Ovary (tissue), 10 donors: ENCODE measurements at places on chromosomes 7 and 10. TPM values are rescaled to one million over a fixed set of nuclear protein-coding genes. Genes with fewer than 3 reads are reported as not detected.
A peak's percentile ranks its signal among the peaks of the same experiment; 100 is the strongest.

DNA sequence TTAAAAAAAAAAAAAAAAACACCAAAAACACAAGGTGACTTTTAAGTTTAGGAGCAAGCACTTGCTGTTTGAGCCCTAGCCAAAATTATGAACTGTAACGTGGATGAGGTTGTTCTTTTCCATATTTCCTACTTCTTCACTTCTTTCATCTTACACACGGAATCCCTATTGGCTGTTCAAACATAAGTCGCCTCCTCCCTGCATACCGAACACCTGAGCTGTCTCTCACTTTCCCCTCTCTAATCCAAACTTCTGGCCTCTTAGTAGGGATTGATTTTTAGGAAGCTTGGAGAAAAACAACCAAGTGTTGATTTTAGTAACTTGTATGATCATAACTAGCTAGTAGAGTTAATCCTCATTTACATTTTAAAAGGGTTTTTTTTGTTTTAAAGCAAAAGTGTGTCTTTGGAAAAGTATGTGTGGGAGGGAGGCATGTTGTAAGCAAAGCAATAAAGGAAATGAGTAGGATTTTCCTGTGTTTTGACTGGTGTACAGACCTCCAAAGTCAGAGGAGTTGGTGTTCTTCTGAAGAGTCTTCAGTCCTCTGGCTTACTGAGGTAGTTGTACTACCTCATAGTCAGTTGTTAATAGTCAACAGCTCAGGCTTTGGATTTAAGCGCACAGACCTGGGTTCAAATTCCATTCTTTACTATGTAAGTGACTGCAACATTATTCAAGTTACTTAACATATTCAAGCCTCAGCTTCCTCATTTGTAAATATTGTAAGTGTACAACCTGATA lies 39.3 kb downstream of the RABGEF1 start:
- no peak for DNase-seq

DNA sequence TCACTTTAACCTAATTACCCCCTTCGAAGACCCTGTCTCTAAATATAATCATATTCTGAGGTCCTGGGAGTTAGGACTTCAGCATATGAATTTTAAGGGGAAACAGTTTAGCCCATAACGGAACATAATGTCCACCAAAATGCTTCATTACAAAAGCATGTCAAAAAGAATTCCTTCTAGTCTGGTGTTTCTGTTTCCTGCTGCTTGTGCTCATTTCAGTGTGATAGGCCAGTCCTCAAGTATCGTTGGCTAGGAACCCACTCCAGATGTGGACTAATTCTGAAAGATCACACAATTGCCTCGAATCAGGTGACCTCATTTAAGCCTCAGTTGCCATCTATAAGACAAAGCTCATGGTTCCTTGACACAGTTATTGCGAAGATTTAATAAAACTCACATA lies 29.6 kb downstream of the INPP5F start:
- DNase-seq: no peak

DNA sequence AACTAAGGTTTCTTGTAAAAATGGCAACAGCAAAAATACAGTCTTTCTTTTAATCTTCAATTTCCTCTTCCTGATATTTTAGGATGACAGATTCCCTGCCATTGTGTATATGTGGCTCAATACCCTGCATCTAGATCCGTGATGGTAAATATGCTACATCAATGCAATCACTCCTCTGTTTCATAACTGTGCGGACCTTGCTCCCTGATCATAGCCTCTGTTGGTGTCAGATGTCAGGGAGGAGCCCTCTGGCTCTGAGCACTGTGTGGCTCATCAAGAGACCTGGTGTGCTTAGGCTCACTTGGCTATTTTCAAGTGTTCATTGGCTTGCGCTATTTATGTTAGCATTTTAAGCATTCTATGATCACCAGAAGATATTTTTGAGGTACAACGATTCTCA lies 33.0 kb upstream of the AGR3 start:
- DNase-seq: no peak

DNA sequence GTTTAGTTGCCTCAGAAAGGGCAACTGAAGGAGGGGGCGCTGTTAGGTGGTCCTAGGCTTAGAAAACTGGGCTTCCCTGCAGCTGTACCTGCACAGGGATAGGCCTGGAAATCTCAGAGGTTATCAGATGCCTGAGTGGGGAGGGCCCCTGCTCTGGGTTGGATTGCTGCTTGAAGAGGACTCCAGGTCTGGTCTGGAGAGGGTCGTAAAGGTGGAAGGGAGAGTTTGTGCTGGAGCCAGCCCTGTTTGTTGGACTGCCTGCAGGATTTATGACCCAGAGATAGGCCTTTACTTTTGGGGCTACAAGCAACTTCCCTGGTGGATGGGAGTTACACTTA lies 765.9 kb downstream of the GRID1 start:
- no peak for DNase-seq

DNA sequence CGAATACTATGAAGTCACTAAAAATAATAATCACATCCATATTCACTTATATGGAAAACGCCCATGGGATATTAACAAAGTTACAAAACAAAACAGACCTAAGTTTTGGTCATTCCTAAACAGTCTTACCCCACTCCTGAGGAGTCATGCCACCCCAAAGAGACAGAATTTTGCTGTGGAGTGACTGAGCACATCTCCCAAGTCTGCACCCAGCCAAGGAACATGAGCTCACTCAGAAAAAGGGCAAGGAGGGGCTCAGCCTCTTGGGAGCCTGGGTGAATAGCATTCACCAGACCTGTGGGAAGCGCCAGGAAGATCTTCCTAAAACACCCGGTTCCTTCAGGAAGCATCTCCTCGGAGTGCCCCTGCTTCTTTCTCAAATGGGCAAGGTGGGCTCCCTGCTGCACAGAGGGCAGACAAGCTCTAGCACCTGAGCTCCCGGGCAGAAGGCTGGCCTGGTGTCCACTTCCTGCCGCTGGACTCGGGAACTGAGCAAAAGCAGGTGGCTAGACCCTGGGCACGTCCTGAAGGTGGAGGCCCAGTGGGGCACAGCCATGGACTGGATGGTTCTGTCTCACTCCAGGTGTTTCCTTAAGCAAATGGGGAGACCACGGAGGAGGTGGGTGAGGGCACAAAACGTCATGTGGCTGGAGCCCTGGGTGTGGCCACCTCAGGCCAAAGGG lies 31.0 kb downstream of the TNS3 start:
- no peak for DNase-seq

DNA sequence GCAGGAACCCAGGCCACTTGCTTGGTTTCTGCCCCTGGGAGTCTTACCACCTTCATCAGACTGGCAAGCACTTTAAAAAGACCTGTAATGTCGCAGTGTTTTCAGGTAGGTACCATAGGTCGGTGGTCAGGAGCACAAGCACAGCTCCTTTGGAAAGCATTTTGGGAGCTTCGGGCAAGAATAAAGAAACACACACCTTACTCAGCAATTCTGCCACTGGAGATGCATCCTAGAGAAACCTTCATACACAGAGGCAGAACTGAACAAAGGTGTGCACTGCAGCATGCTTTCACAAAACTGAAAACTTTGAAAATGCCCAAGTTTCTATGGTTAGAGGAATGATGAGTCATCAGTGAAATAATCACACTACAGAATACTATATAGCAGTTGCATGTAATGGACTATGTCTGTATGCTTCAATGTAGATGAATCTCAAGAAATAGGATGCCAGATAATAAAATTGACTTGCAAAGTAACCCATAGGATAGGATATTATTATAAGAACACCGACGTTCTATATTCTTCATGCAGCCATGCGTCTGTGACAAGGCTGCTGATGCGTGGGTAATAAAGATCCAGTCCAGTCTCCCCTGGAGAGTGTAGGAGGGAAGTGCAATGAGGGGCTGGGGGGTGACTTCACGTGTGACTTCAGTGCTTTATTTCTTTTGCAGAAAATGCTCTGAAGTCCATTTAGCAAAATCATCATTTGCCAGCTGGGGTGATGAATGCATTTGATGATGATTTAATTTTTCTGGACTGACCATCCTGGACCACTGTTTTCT lies 309.5 kb downstream of the WDR37 start:
- DNase-seq: no peak

- DNase-seq: no peak
Measured at GRCh38 chr10:133422807-133423771, 1.3 kb downstream of the SPRN start.

- no peak for DNase-seq
Measured at GRCh38 chr7:38756521-38756920, 125.3 kb upstream of the AMPH start.

- DNase-seq: no peak
Measured at GRCh38 chr7:156865493-156865892, 27.5 kb downstream of the LMBR1 start.

DNA sequence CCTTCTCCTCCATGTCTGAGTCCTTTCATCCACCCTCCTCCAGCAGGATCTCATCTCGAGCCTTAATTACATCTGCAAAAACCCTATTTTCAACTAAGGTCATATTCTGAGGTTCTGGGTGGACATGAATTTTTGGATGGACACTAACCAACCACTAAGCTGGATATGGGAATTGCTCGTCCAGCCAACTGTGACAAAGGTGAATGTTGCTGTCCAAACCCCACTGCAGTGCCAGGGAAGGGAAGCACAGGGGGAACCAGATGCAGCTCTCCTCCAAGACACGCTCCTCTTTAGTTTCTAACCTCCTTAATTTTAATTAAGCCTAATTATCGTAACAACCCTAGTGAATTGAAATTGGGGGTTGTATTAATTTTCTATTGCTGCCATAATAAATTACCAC lies 65.1 kb upstream of the EBF3 start:
- DNase-seq: no peak

GRCh38 chr10:130338636-130339024 lies 202.4 kb downstream of the GLRX3 start:
- no peak for DNase-seq

DNA sequence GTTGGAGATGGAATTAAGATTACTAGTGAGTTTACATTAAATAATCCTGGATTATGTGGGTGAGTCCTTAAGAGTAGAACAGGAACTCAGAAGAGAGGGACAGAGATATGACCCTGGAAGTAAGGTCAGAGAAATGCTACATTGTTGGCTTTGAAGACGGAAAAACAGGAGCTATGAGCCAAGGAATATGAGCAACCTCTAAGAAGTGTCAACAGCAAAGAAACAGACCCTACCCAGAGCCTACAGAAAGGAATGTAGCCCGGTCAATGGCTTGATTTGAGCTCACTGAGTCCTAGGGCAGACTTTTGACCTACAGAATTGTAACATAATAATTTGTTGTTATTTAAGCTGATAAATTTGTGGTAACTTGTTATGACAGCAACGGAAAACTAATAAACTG lies 304.9 kb downstream of the IPMK start:
- DNase-seq: no peak

DNA sequence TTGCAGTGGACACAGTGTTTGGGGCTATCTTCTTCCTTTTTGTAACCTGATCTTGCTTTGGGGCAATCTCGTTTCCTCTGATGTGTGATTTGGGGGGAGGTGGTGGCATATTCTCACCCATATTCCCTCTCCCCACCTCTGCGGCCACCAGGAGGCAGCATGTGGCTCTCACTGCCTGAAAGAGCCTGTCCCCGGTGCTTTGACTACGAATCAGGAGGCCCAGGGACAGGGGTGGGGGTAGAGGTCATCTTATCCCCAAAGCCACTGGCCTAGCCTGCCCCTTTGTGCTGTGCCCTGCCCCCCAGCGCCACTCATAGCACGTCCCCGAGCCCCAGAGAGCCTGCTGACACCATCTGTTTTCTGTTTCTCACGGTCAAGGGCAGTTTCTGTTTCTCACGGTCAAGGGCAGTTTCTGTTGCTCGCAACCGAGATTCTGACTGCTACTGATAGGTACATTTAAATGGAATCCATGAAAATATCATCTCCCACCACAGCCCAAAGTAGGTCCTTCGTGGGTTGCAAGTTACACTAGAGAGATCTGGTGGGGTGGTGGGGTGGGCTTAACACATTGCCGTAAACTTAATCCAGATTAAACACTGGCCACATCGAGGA lies 28.2 kb downstream of the PHYH start:
- peak; percentile 62 for DNase-seq

GRCh38 chr7:18337048-18337809 lies 158.3 kb upstream of the HDAC9 start:
- no peak for DNase-seq

GRCh38 chr10:4006051-4006450 lies 221.0 kb upstream of the KLF6 start:
- DNase-seq: no peak

DNA sequence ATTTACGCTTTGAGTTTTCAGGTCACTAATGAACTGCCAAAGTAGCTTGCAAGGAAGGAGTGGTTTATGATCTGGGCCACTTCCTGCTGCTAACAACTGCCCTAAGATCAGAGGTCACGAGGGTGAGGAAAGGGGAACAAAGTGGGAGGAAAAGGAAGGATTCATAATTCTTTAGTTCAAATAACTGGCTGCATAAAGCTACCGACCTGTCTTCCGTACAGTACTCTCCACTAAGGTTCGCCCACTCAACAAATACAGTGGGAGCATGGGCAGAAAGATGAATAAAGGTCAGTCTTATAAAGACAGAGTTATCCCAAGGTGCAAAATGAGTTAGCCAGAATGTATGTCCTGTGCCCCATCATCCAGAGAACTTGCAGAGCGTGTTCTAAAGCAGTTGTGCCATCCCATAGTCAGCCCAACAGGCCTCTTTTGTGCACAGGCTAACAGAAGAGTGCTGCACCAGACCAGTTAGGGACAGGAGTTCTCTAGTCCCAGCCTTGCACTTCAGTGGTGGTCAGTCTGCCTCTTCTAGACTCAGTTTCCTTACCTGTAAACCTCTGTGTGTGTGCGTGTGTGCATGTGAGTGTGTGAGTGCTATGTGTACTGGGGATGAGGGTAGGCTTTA lies 65.9 kb downstream of the CREB3L2 start:
- no peak for DNase-seq

DNA sequence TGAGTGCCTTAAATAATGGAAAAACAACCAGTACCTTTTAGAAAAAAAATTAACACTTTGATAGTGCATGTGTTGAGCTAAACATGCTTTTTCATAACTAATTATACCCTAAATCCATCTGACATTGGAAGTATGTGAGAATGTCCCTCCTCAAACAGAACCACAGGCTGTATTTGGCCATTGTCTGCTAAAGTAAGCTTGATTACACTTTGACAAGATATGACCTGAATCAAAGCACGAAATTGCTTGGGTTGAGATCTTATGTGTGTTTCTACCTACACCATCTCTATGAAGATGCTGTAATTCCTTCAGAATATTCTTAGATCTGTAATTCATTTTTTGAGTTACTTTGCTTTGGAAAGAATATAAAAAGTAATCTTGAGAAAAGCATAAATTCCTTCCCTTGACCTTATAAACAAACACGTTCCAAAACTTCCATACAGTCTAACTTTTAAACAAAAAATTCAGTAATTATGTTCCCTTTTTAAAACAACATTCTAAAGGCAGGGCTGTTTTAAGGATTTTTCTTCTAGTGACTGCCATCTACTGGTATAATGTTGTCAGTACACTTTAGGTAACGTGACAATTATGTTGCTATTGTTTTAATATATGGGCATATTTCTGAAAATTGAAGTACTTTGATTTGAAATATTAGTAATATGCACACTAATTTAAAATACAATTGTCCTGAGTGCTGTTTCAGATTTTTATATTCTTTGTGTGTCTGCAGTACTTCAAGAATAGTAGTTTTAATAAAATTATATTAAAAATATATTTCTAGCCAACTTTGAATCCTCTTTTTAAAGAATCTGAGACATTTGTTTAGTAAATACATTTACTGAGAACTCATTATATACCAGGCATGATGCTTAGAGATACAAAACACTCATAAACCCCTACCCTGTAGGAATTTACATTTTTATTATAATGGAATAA lies 20.9 kb downstream of the CD36 start:
- no peak for DNase-seq

The CDK6 gene
- polyA plus RNA-seq: 4.4 TPM

The EFCAB10 gene
- 0.22 TPM for polyA plus RNA-seq

The C10orf71 gene
- polyA plus RNA-seq: 0.01 TPM

The TAS2R3 gene
- polyA plus RNA-seq: 0.17 TPM

The C10orf53 gene
- polyA plus RNA-seq: not detected

The FEZF1 gene
- polyA plus RNA-seq: not detected

The INPP5F gene
- 13.8 TPM for polyA plus RNA-seq

The CCZ1 gene
- polyA plus RNA-seq: 46.1 TPM

The CRTAC1 gene
- polyA plus RNA-seq: 3.2 TPM
